ENCODE measurements at places on chromosomes 1 and 21.

DNA sequence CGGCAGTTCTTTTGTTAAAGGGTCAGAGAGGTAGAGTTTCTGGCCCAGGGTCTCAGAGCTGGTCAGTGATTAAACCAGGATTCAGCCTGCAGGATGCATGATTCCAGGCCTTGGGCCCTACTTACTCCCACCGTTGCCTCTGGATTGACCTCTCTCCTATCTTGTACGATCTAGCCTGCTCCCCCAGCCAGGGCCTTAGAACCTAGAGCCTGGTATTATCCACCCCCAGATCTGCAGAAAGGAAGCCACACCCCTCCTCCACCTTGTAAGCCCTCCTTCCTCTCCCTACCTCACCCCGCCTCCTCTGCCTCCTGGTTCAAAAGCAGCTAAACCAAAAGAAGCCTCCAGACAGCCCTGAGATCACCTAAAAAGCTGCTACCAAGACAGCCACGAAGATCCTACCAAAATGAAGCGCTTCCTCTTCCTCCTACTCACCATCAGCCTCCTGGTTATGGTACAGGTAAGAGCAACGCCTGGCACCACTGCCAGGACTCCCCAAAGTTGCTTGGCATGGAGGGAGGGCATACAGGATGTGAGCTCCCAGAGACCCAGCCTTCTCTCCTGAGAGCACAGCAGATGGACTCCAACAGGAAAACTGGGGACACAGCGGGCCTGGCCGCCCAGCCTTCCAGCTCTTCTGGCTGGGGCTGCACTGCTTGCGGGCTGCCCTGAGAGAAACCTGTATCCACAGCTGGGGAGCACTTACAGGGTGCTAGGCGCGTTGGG lies at the start of gene CD52:
Gene CD52, plus strand, starts transcription at position 347 of the 726 bp plus-strand sequence. Its CDS starts 60 bp downstream, at position 407.
- no peak for DNase-seq

DNA sequence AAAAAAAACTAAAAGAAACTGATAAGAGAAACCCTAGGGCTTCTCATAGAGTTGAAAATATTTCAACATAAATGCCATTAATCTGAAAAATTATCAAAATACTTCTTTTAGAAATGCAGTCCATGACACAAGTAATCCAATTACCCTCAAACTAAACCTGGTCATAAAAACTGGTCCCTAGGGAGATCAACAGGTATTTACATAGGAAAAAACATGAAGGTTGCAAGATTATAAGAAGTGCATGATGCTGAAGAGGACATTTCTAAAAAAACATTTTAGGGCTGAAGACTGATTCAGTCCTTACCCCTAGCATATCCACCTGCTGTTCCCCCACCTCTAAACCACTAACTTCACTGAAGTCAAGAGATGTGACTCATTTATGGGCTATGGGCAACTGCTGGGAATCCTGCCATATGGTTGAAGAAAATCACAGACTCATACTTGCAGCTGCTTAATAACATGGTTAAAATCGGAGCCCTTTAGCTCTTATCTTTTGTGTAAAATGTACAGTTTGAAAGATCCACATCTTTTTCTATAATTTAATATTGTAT lies 131.0 kb upstream of the RUNX1 start:
- DNase-seq = peak; percentile 33

GRCh38 chr1:54493608-54494007 lies 54.4 kb upstream of the ACOT11 start:
- no peak for DNase-seq

- DNase-seq = no peak
Observed at GRCh38 chr1:19309123-19309813, 2.7 kb downstream of the AKR7A2 start.

GRCh38 chr1:62245201-62245600 lies 50.6 kb downstream of the L1TD1 start:
- no peak for DNase-seq

DNA sequence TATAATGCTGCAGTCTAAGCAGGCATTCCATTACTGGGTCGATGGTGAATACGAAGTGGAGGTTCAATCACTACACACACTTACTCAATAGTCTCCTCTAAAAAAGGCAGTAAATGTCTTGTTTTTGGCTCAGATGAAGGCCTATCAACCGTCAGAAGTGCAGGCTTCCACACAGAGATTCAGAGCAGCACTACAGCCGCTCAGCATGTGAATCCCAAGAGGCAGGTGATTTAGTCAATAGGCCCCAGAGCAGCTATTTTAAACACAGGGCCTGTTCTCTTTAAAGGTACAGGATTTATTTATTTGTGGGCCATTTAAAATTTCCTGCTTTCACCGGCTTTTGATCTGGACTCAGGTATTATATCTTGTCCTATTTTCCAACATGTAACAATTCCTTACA lies 293.7 kb downstream of the RGS7 start:
- no peak for DNase-seq

GRCh38 chr1:209884249-209884648 lies 53.8 kb upstream of the SYT14 start:
- no peak for DNase-seq

- no peak for DNase-seq
Observed at GRCh38 chr1:215583185-215583749, 16.2 kb downstream of the KCTD3 start.

DNA sequence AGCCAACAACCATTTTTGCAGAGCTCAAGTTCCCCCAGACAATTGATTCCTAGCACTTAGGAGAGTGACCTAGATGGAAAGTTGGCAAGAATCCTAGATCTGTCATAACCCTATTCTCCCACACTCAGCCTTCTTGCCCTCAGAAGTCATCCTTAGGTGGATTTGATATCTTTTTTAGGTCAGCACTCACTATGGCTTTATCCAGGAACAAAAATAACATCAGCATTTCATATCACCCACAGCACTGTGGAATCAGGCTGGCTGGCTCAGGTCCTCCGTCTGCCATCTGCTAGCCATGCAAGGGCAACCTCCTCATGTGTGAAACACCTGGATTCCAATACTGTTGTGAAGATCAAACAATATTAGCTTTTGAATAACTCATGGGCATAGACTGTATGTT lies 6.0 kb downstream of the DPT start:
- no peak for DNase-seq

DNA sequence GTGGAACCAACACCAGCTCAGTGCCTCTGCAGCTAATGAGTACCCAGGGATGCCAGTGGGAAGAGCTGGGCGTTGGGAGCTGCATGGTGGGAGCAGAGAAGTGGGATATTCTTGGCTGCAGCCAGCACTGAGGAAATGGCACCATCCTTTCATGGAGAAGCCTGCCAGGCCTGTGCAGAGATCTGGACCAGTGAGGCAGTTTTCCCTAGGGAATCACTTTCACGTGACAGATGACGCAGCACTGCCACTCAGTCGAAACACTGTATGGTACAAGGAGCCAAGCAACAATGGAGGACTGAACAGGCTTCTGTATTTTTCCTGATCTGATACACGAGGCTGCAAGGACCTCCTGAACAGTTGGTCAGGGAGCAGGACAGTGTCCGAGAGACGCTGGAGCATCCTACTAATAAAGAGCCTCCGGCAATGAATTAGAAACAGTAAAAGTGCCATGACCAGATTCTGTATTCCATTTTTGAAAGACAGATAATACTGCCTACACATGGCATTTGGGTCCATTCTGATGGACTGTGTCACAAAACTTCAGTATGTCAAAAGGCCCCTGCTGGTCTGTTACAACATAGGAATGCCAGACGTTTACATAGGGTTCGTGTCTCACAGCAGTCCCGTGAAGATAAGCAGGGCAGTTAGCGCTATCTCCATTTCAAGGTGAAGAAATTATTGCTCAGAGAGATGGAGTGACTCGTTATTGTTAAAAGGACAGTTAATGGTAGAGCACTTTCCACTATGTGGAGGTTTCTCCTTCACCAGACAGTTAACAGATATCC lies 44.0 kb upstream of the LMO4 start:
- no peak for DNase-seq

- DNase-seq = no peak
Observed at GRCh38 chr1:41394959-41395956, 34.0 kb downstream of the FOXO6 start.

DNA sequence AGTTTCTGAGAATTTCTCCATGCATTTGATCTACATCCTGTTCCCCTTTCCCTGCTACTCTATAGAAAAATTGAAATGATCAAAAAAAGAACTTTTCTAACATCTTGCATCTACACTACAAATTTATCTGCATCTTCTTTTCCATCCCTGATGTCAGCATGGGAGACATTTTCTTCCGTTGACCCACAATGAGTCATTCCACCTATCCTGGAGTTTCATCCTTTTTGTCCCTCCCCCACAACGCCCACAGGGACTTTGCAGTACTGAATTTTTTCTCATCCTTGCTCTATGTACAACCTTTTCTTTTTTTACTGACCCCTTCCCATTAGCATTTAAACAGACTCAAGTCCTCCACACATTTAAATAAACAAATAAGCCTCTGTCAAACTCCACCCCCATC lies 112.2 kb upstream of the MROH9 start:
- DNase-seq = no peak

GRCh38 chr1:223621312-223621734 lies 44.2 kb downstream of the CAPN8 start:
- DNase-seq = no peak

GRCh38 chr1:6448749-6449631 lies 17.0 kb downstream of the TNFRSF25 start:
- no peak for DNase-seq

GRCh38 chr1:228555074-228555994 lies 68.2 kb downstream of the RNF187 start:
- DNase-seq = no peak

GRCh38 chr1:22959545-22960360 lies 12.9 kb downstream of the LACTBL1 start:
- no peak for DNase-seq

DNA sequence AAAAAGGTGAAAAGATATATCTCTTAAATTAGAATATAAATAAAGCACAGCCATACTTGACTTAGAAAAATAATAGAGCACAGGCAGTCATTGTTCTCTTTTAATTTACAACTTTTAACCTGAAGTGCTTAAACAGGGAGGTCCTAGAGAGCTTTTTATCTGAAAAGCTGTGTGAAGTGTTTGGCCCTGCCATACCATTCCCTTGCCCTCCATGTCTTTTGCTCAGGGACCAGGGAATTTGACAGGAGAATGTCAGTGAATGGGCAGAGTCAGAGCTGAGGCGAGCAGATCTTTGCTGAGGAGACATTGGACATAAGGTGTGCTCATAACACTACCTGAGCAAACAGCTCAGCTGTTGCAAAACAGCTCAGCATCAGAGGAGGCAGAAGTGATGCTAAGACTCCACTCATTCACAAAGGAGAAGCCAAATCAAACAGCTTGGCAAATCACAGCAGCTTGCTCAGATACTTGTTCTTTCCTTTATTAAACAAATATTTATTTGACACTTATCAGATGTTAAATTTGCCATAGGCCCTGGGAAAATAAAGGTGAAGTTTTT lies 14.9 kb upstream of the MGST3 start:
- no peak for DNase-seq

GRCh38 chr21:34888569-34889319 lies 160.4 kb downstream of the RUNX1 start:
- DNase-seq = no peak

- DNase-seq = no peak
Observed at GRCh38 chr1:154784924-154785531, 85.1 kb downstream of the KCNN3 start.

DNA sequence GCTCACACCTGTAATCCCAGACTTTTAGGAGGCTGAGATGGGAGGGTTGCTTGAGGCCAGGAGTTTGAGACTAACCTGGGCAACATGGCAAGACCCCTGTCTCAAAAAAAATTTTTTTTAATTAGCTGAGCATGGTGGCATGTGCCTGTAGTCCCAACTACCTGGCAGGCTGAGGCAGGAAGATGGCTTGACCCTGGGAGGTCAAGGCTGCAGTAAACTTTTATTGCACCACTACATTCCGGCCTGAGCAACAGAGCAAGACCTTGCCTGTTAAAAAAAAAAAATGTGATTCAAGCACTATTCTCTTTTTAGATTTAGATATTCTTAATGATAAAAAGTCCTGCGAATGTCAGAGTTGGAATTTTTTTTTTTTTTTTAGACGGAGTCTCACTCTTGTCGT lies 102.5 kb upstream of the L1TD1 start:
- no peak for DNase-seq

GRCh38 chr21:44299085-44299457 lies 782 bp upstream of the PFKL start:
- DNase-seq = no peak

DNA sequence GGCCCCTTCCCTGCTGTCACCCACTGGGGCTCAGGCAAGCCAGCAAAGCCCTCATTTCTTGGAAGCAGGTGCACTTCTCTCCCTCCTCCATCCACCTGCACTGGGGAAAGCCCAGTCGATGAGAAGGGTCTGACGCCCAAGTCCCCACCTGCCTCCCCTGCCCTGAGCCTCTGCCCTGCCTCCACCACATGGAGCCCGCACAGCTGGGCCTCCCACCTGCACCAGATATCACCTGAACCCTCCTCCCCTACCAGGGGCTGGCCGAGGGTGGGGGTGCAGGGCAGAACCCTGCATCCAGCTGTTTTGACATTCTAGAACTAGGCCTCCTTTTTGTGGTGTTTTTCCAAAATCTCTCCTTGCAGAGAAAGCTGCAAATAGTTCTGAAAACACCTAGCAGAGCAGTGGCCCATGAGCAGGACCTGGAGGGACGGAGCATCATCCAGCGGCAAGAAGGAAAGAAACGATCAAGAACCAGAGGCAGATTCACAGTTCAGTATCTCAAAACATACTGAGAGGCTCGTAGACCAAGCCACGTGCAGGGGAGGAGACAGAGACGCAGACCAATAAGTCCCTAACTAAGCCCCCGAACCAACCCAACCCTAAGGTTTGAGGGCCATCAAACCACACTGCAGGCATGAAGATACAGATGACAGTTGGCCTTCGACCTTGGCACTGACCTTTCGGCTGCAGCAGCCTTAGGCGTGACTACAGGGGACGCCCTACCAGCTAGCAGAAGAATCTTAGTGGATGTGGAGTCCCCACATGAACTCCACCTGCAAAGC lies 16.7 kb downstream of the CHD5 start:
- no peak for DNase-seq

GRCh38 chr21:42806509-42807140 lies 72.7 kb downstream of the WDR4 start:
- DNase-seq = no peak

DNA sequence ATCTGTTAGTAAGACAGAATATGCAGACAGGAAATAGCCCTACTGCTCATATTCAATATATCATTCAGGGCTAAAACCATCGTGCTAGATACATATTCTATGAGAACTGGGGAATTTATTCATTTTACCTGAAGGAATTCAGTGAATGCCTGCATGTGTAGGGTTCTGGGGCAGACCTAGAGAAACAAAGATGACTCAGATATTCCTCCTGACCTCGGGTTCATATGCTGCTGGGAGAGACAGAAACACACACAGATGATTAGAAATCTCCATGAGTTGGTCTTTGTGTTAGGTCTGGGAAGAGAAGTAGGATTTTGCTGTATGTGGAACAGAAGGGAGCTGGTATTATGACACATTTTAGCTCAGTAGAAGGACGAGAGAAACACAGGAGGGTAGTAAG lies 176.5 kb upstream of the ST6GALNAC5 start:
- DNase-seq = no peak

DNA sequence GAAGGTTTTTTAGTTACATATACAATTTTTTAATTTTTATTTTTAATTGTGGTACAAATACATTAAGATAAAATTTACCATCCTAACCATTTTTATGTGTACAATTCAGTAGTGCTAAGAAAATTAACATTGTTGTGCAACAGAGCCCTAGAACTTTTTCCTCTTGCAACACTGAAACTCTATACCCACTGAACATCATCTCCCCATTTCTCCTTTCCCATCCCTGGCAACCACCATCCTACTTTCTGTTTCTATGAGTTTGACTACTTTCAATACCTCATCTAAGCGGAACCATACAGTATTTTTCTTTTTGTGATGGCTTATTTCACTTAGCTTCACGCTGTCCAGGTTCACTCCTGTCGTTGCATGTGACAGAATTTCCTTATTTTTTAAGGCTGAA lies 54.1 kb downstream of the PALMD start:
- no peak for DNase-seq

GRCh38 chr21:45248301-45248892 lies 39.3 kb downstream of the POFUT2 start:
- no peak for DNase-seq
